ENCODE measurements at places on chromosomes 6 and 20.
A peak's percentile ranks its signal among the peaks of the same experiment; 100 is the strongest.

DNA sequence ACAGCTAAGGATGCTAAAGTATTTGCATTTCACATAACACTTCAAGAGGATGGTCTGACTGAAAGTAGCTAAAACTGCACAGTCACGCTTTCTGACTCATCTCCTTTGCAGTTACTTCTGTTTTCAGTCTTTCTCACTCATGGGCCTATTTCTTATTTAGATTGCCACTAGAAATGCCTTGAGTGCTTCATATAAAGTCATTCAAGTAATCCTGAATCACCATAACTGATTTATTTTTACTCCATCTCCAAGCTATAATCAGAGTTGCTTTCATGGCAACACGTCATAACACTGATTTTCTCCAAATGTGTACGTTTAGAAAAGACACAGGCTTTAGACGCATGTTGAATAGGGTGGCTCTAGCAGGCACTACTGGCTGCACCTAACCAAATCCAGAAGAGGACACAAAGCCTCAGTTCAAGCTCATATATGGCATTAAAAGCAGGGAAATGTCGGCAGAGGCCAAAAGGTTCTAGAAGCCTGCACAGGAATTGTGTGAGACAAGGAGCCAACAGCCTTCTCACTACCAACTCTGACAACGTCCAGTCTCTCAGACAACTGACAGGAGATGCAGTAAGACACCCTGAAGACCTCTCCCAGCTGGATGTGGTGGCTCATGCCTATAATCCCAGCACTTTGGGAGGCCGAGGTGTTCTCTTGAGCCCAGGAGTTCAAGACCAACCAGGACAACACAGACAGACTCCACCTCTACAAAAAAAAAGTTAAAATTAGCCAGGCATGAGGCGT, 64.1 kb upstream of the BEND6 start:
- no peak for DNase-seq

GRCh38 chr6:30782425-30783014, 38.2 kb upstream of the IER3 start:
- no peak for DNase-seq

DNA sequence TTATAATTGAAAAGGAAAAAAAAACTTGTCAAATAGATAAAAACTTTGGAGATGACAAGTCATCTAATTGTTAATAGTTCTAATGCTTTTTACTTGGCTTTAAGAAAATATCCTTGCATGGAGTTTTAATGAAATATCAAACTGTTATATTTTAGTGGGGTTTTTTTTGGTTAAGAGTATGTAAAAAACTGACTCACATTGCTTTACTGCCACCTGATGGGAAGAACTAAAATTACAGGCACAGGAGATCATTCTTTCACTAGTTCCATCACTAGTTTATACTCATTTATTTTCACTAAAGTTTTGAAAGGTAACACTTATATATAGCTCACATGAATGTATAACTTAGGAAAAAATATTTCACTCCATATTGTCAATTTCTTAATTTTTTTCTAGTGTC, 309.1 kb downstream of the LMBRD1 start:
- DNase-seq, result no peak

GRCh38 chr6:14092316-14092715, 25.3 kb upstream of the CD83 start:
- no peak for DNase-seq

DNA sequence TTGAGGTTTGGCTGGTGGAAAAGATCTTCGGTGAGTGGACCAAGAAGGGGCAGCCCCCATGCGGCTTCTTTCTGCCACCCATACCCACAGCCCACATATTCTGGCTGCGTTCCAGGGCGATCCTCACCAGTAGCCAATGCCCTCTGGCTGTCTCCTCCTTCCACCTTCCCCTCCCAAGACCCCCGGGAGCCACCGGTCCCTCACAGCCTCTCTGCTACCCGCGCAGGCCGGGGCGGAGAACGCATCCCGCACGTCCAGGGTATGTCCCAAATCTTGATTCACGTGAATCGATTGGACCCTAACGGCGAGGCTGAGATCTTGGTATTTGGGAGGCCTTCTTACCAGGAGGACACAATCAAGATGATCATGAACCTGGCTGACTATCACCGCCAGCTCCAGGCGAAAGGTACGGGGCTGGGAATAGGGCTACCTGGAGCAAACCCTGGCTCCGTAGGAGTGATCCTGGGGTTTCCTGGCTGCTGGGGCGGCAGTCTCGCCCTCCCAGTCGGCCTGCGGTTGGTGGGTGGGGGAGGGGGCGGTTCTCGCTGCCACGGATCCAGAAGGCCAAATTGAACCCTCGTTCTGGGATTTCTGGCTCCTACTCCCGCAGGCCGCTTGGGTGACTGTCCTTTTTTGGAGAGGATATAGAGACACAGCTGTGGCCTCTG, 545 bp downstream of the KHDC3L start:
- DNase-seq, result no peak

GRCh38 chr6:146544616-146545182, 1.1 kb downstream of the RAB32 start:
- DNase-seq, result no peak

DNA sequence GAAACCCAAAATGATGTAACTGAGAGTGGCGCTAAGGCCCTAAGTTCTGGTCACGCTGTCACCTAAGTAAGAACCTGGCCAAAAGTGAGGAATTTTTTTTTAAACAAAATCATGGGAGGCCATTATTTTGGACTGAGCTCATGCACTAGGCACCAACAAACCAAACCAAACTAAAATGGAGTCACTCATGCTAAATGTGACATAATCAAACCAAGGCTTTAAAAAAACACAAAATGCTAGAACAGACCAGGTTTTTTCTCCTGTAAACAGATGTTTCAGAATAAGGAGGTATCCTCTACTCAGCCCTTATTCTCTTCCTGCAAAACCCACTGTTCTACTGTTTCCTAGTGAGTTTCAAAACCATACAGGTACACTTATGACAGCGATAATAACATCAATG, 1.1 kb upstream of the C6orf89 start:
- no peak for DNase-seq

- DNase-seq, result peak; percentile 94
Measured at GRCh38 chr20:53915446-53916172, 154.8 kb downstream of the BCAS1 start.

Measured in CD4-positive, alpha-beta T cell treated with Interleukin-6 at 100 ng/mL for 8 hours (primary cell).